ENCODE measurements at places on chromosomes 6 and 20.

DNA sequence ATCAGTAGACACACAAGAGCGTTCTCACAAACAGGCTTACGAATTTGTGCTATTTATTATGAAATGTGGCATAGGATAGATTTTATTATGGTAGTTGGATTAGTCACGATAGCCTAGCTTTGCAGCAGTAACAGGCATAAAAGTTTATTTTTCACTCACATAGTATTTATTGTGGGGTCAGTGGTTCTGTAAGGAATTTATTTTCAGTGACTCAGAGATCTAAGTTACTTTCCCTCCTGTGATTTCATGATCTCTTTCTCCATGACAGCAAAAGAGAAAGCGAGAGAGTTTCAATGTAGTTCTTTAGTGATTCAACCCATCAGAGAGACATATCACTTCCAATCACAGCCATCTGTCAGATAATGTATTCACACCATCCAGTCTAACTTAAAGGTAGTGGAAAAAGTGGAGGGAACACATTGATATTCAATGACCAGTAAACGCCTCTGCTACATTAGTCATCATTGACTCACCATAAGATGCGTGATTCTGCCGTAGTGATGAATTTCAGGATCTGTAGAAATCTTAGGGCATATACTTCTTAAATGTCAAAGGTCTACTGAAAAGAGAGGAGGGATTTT, 605.5 kb downstream of the HDGFL1 start:
- peak; percentile 88 for DNase-seq

- DNase-seq: no peak
Measured at GRCh38 chr20:5402903-5403531, 86.3 kb upstream of the PROKR2 start.

DNA sequence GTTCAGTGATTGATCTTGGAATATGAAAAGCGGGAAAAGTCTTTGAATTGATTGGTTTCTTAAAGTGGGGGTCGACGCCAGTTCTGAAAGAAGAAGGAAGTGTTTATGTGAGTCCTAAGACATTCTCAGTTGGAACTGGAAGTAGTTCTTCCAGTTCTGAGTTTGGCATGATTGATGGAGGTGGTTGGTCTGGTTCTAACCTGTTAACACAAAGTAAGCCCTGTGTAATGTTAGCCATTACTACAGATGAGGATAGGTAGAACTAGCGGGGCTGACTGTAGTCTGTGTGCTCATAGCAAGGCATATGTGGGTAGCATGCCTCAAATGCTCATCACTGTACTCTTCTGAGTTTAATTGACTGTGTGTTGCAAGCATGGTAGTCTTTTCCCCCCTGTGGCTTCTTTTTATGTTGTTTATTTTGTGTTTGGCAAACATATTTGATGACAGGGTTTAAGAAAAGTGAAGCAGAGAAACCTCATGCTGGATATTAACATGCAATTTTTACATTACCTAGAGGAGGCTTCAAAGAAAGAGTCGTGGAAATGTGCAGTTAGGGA, 24.9 kb downstream of the CITED2 start:
- peak; percentile 27 for DNase-seq

GRCh38 chr6:44327760-44328159, 14.6 kb upstream of the AARS2 start:
- no peak for DNase-seq

GRCh38 chr6:25342802-25343201, 63.6 kb downstream of the CARMIL1 start:
- peak; percentile 37 for DNase-seq

DNA sequence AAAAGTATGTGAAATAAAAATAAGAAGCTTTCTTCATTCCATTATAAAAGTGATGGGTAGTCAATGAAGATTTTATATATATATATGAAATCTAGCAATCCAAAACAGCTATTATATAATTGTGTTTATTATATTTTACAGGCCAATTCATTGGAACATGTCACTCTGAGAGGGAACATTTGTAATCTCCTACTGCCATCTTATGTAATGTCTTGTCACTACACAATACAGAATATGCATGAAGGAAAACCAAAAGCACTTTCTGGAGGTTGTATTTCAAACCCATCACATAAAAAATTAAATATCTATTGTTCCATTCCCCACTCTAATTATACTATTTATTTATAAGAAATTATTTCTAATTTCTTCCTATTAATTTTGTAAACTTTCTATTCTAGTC, 31.5 kb upstream of the IRAK1BP1 start:
- DNase-seq: no peak

DNA sequence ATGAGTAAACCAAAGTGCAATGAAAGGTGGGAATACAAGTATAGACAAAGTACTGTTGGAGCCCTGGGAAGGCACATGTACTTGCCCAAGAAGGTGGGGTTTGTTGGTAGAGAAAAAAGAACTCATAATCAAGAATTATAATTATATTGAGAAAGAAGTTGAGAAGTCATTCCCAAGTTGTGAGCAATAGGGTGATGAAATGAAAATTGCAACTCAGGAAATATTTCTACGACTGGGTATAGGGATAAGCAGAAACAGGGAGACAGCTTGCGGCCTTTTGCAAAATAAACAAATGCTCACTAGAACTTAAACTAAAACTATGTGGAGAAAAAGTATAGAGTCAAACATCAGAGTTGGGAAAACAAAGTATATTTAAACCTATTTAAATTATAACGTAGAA, 250.7 kb upstream of the FAM83B start:
- DNase-seq: peak; percentile 48

GRCh38 chr20:9581509-9581908, 67.1 kb downstream of the LAMP5 start:
- DNase-seq: no peak

GRCh38 chr20:3621111-3621510, 42.1 kb downstream of the GFRA4 start:
- DNase-seq: no peak

- no peak for DNase-seq
Measured at GRCh38 chr6:155041741-155042279, 46.7 kb downstream of the TIAM2 start.

DNA sequence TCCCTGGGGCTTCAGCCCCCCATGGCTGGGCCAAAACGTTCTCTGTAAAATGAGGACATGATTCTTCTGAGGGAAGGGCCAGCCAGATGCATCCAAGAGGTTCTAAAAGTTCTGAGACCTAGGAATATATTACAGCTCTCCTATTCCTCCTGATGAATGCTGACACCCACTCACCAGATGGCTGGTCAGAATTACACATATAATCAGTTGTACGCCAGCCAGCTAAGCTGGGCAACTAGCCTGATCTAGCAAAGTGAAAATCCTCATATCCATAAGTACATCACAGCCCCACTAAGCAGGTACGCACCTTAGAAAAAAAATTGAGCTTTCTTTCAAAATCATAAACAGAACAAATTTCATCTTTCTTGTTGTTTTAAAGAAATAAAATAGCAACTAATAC, 34.8 kb downstream of the C6orf118 start:
- DNase-seq: no peak

- DNase-seq: peak; percentile 8
Measured at GRCh38 chr6:159606786-159607185, 86.3 kb downstream of the SOD2 start.

DNA sequence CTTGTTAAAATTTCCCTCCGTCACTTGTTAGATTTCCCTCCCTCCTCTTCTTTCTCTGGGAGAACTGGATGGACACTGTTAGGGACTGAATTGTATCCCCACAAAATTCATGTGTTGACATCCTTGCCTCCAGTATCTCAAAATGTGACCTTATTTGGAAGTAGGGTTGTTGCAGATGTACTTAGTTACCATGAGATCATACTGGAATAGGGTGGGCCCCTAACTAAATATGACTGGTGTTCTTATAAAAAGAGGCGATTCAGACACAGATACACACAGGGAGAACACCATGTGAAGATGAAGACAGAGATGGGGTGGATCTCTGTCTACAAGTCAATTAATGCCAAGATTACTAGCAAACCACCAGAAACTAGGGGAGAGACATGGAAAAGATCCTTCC, 139.5 kb downstream of the ALDH8A1 start:
- DNase-seq: no peak

- peak; percentile 20 for DNase-seq
Measured at GRCh38 chr20:43681468-43681942, 14.6 kb downstream of the MYBL2 start.

GRCh38 chr20:61538183-61538942, 286.3 kb downstream of the CDH4 start:
- DNase-seq: no peak

DNA sequence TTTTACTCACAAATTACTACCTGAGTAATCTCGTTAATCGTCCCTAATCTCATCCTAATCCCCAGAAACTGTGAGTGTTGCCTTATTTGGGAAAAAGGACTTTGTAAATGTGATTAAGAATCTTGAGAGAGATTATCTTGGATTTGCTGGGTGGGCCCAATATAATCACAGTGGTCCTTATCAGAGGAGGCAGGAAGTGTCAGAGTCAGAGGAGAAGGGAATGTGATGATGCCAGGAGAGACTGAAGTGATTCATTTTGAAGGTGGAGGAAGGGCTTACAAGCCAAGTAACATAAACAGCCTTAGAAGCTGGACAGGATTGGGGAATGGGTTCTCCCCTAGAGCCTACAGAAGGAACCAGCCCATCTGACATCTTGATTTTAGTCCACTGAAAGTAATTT, 16.7 kb downstream of the RPP21 start:
- no peak for DNase-seq

DNA sequence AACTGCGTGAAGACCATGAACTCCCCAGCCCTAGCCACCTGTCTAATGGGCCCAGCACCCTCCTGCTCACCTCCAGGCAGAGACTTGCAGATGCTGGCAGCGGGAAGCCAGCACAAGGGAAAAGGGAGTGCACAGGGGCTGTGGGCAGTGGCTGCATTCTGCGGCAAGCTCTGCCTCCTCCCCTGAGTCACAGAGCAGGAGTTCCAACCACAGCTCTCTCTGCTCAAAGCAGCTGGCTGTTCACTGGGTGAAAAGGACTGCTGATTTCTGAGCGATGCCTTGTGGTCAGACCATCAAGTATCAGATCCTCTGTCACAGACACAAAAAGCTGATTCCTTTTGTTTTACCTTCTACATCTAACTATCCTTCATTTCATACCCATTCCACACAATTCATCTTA, 10.5 kb downstream of the NKX2-2 start:
- no peak for DNase-seq

DNA sequence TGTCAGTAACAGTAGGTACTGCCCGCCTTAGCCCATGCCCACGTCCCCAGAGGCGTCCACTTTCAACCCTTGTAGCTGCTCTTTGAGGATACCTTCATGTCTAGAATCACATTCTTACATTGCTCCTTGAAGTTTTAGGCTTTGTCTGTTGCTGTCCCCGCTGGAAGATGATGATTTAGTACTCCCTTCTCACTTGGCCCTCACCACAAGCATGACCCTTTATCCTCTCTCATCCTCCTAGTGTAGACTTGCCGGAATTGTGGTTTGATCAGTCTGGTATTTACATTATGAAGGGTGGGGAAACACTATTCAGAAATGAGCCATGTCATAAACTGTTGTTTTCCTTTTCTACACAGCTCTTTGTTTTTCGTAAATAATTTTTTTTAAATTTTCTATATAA, 87.4 kb downstream of the ARID1B start:
- DNase-seq: no peak

- DNase-seq: no peak
Measured at GRCh38 chr6:113425977-113426660, 431.0 kb upstream of the MARCKS start.

- DNase-seq: no peak
Measured at GRCh38 chr6:15915508-15916178, 213.2 kb upstream of the MYLIP start.

- peak; percentile 69 for DNase-seq
Measured at GRCh38 chr6:47169785-47170616, 127.9 kb upstream of the ADGRF1 start.

DNA sequence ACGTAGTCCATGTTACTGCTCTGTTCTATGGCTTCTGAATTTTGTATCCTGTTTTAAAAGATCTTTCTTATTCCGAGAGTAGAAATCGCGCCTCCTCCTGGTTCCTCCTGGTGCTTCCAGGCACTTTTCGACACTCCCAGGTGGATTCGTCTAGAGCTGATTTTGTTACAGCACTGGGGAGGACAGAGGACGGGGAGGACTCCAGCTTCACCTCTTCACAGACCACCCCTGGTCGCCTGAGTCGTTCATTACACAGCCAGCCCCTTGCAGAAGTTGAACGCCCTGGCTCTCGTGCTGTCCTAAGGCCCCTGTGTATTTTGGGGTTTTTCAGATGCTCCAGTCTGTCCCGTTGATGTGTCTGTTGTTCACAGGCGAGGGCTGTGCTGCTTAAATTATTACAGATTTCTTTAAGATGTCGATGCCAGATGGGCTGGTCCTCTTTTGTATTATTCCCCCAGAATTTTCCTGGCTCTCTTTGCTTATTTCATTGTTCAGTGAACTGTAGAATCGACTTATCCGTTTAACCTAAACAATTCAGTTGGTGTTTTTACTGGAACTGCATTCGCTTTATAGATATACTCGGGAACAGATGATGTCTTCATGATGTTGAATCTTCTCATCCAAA, 30.5 kb downstream of the COL20A1 start:
- DNase-seq: no peak

DNA sequence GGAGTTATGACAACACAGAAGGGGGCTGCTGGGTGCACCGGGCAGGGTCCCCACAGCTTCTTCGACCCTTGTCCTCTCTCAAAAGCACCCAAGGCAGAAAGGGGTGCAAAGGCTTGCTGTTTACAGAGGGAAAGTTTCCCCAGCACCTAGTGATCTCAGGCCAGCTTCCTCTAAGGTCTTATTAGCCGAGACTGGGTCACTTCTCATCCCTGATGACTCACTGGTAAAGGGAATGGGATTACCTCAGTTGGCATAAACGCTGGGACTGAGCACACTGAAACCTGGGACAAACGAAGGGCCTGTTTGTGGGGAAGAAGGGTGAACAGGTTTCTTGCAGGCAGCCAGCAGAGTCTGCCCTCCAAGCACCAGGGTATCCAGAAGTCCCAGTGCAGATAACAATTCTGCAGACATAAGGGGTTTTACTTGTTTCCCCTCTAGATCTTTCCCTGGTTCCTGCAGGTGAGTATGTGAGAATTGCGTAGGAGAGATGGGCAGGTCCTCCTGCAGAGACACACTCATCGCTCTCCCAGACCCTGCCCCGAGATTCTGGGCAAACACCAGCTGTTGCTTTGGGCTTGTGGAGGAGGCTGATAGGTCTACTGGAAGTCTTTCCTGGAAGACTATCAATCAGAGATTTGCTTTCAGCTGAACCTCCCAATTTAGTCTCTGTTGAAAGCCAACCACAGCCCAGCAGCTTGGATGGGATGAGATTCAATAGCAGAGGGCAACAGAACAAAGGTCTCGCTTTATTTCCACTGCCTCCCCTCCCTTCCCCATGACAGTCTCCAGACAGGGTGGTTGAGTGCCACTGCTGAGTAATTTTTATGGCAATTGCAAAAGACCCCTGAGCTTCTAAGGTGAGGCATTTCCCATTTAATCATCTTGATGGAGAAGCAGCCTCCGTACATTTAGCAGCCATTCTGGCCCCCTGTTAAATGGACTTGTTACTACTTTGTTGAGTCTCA, 25.7 kb downstream of the KCNG1 start:
- DNase-seq: no peak

DNA sequence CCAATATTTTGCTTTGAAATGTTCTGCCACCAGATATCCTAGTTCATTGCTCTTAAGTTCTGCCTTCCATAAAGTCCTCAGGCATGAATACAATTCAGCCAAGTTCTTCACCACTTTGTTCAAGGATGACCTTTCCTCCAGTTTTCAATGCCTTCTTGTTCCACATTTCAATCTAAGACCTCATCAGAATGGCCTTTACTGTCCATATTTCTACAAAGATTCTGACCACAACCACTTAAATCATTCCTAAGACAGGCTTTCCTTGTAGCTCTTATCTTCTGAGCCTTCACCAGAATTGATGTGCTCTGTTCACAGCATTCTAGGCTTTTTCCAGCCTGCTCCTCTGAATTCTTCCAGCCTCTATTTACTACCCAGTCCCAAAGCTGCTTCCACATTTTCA, 319.0 kb downstream of the HACE1 start:
- no peak for DNase-seq
